ENCODE measurements at places on chromosomes 7 and 10.

GRCh38 chr7:106196460-106197021, 84.4 kb upstream of the SYPL1 start:
- no peak for DNase-seq

GRCh38 chr7:130309986-130310385, 17.0 kb downstream of the CPA4 start:
- DNase-seq, result no peak

GRCh38 chr7:38669965-38670520, 38.9 kb upstream of the AMPH start:
- DNase-seq, result no peak

DNA sequence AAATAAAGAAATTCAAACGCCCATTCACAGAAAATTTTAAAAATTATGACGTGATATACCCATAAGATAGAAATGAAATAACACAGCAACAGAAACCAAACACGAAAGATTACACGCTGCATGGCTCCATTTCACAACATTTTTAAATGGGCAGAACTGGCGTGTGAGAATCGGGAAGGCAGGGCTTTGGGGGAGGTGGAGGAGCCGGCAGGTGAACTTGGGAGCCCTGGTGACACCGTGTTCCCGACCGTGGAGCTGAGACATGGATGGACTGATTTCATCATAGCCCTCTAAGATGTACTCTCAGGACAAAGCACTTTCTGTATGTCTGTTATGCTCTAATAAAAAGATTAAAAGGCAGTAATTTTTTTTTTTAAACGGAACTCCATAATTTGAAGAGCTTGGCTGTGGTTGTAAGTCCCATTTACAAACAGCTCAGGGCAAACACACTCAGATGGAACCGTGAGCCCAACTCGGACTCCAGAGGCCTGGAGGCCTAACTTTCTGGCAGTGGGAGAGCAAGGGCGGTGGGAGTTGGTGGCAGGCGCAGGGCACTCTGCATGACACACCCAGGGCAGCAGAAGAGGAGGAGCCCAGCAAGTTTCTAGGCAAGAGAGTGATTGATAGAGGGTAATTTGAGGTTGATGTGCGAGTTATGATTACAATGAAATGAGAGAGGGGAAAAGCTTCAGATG, 203.4 kb downstream of the MAD1L1 start:
- peak; percentile 7 for DNase-seq

Measured in WTC11 (cell line).